Left ventricle myocardium superior (tissue), 1 donor: ENCODE measurements at places on chromosomes 12 and 14. TPM values are rescaled to one million over a fixed set of nuclear protein-coding genes. Genes with fewer than 3 reads are reported as not detected.

Gene ANO2
- total RNA-seq: 16.1 TPM

Gene SERPINA10
- total RNA-seq: not detected

Gene BHLHE41
- 35.9 TPM for total RNA-seq

Gene FBLN5
- 61.7 TPM for total RNA-seq

Gene TSFM
- 52.4 TPM for total RNA-seq

Gene IL26
- total RNA-seq: not detected
